ENCODE measurements at places on chromosomes 4 and X.

GRCh38 chr4:138494116-138494515 lies 252.0 kb upstream of the SLC7A11 start:
- no peak for DNase-seq

GRCh38 chr4:89070041-89070440 lies 13.1 kb upstream of the FAM13A start:
- no peak for DNase-seq

DNA sequence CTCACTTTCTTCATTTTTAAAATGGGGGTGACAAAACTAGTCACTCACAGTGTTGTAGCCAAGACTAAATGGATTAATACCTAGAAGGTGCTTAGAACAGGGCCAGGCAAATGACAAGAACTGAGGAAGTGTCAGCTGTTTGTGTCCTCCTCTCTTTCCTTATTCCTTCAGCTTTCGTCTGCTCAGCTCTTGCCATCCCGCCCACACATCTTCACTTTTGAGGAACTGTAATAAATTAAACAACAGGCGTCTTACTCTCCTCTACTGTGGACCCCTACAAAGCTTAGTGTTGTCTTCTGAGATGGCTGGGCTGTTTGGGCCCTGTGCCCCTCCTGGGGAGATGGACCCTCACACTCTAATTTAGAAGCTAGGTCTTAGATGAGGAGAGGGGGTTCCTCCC lies 2.7 kb downstream of the HPSE start:
- DNase-seq: no peak

DNA sequence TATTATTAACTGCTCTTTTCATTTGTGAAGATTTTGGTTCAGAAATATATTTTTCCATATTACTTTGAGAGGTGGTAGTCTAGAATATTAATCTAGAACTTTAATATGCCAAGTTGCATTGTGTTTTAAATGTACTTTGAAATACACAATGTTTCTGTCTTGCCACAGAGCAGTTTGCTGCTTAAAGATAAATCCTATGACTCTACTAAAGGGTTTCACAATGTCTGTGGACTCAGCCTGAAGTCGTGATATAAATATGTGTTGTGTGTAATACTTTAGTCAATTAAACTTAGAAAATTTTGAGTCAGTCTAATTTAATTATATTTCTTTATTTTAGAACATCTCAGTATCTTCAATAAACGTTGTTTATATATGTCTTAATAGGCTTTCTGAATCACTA lies 1771.7 kb upstream of the PCDH7 start:
- DNase-seq: no peak

DNA sequence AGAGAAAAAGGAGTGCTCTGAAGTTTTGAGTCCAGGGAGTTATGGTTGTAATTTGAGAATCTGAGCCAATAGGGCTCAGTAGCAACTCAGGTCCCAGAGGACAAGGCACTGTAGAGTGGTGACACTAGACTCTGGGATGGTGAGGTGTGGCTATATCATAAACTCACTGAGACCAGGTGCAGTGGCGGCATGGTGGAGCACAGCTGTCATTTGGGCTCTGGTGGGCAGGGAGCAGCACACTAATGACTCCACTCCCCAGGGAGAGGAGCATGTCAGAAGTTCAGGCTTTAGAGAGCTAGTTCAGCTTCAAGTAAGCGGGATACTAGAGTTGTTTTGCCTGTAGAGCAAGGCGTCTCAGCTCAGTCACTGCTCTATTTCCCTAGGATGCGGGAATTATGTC lies 165.4 kb upstream of the USP38 start:
- no peak for DNase-seq

GRCh38 chr4:84966382-84967242 lies at the start of gene WDFY3:
Gene WDFY3 (minus strand): TSS chr4:84966690. CDS start chr4:84860591, 106,099 bp downstream.
- no peak for DNase-seq

GRCh38 chr4:37535872-37536271 lies 150.3 kb downstream of the RELL1 start:
- DNase-seq: no peak

- DNase-seq: no peak
Observed at GRCh38 chr4:116512552-116512951, 572.8 kb downstream of the TRAM1L1 start.

- DNase-seq: no peak
Observed at GRCh38 chr4:20883231-20883630, 183.0 kb downstream of the PACRGL start.

- DNase-seq: no peak
Observed at GRCh38 chrX:126265116-126265515, 99.0 kb upstream of the DCAF12L2 start.

- DNase-seq: no peak
Observed at GRCh38 chrX:110924871-110925270, 129.3 kb upstream of the CHRDL1 start.

GRCh38 chrX:11557120-11557519 lies 108.6 kb downstream of the ARHGAP6 start:
- no peak for DNase-seq

GRCh38 chr4:8848507-8849265 lies 23.0 kb downstream of the HMX1 start:
- DNase-seq: no peak

DNA sequence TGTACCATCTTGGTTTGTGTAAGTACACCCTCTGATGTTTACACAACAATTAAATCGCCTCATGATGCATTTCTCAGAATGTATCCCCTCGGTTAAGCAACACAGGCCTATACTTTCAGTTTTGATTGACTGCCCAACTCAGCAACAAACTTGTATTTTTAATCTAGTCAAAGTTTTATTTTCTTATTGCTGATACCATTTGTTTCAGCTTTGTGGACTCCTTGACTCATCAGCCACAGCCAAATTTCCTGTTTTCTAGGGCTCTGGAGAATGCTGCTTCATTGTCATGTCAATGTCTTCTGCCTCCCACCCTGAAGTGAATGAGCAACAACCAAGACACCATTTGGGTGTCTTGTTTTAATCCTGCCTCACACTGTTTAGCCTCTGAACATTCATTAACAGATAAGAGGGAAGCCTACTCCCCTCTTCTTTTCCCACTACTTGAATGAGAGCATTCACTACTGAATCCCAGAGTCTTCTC lies 14.0 kb downstream of the BBS12 start:
- no peak for DNase-seq

GRCh38 chrX:154991039-154991438 lies 31.5 kb downstream of the F8 start:
- no peak for DNase-seq

DNA sequence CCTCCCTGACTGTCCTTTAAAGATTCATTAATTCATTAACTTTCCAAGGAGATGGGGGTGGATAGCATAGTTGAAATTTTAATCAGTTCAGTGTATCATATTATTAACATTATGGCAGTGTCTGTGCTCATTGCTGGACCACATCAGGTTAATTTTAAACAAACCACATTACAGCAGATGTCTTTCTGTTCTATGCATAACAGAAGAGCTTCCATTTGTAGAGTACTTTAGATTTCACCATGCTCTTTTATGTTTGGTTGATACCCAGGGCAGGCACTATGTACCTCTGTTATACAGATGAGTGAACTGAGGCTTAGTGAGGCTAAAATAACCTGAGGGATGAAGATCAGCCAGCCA lies 41.1 kb downstream of the AFF2 start:
- DNase-seq: no peak

DNA sequence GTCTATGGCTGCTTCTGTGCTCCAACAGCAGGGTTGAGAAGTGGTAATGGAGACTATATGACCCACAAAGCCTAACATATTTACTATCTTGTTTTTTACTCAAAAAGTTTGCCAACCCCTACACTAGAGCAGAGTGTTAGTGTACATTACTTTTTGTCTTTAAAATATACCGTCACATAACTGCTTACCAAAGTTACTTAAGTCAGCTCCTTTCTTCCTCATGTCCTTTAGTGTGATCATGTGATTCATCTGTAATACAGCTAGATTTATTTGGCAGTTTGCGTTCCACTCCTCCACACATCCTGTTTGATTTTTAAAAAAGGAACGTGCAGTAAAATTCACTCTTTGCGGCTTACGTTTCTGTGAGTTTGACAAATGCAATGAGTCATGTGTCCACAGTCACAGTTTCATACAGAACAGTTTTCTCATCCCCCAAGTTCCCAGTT lies 162.4 kb upstream of the GPRIN3 start:
- DNase-seq: no peak

DNA sequence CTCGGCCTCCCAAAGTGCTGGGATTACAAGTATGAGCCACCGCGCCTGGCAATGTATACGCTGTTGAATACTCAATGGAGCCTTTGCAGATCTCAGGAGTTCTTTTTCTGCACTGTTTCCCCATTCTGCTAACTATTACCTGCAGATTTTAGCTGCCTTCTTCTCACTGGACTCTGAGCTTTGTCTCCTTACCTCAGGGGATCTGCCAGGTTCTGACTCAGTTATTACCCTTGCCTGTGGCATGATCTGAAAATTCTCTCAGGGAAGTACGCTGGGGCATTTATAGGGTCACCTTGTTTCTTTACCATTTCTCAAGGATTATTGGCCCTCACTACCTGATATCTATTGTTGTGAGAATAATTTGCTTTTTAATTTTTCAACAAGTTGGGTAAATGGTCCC lies 56.6 kb upstream of the MAGED1 start:
- no peak for DNase-seq

GRCh38 chr4:123922847-123923246 lies 526.3 kb downstream of the SPRY1 start:
- no peak for DNase-seq

GRCh38 chrX:43450355-43450754 lies 205.7 kb upstream of the MAOA start:
- no peak for DNase-seq

DNA sequence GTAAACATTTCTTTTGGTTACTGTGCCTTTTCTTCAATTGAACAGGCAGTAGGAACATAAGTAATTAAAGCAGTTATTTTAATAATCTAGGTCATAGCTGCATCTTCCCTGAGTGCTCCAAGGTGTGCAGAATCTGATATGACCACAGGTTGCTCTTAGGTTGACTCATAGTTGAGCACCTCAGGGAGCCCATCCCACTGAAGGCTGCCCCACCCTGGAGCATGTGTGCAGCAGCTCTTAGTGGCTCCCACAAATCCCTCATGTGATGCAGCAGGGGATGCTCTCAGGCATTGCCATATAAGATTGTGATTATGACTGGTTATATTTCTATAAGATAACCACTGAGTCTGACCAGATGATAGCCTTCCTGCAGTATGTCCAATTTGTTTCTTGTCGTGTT lies 72.3 kb downstream of the ZNF518B start:
- DNase-seq: no peak

DNA sequence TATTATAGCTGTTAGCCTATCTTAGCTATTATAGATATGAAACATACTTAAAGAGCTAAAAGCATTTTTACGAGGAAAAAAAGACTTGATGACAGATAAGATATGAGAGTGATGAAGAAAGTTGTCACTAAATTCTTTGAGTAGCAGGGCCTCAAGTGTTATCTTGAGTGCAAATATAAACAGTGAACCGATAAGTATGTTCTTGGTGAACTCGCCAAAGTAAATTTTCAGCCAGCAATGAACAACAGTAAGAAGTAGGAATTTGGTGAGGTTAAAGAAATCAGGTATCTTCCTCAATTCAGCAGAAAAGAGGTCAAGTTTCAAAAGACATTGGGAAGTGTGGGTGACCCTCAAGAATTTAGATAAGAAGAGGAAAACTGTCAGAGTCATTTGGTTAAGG lies 471.8 kb upstream of the FTHL17 start:
- DNase-seq: no peak

DNA sequence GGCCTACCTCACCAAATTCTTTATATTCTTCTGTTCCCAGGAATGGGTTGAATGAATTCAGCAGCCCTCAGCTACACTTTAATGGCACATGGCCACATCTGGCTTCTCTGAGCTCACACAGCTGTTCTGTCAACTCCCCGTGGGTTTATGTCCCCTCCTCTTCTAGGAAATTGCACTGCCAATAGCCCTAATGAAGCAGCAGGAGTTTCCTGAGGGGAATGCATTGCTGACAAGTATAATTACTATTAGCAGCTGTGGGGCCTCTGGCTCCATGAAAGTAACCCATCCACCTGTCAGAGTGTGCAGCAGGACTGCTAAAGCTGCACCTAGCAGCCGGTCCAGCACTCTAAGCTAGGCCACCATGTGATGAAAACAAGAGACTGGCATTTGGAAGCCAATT lies 50.3 kb downstream of the FTHL17 start:
- DNase-seq: no peak

DNA sequence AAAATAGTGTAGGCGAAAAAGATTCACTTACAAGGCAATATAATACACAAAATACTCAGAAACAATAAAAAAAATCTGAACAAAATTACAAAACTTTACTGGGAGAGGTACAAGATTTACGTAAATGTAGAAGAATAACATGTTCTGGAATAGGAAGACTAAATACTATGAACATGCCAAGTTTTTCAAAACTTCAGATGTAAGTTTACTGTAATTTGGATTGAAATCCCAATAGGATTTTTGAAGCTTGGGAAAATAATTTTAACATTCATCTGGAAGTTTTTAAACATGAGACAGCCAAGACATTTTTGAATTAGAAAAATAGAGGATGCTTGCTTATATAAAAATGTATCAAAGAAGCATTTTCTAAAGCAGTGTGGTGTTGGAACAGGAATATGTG lies 30.5 kb upstream of the CT83 start:
- DNase-seq: no peak

- DNase-seq: no peak
Observed at GRCh38 chr4:34158878-34159277, 2085.4 kb downstream of the ARAP2 start.

GRCh38 chr4:81505726-81506125 lies 34.0 kb upstream of the RASGEF1B start:
- DNase-seq: no peak

DNA sequence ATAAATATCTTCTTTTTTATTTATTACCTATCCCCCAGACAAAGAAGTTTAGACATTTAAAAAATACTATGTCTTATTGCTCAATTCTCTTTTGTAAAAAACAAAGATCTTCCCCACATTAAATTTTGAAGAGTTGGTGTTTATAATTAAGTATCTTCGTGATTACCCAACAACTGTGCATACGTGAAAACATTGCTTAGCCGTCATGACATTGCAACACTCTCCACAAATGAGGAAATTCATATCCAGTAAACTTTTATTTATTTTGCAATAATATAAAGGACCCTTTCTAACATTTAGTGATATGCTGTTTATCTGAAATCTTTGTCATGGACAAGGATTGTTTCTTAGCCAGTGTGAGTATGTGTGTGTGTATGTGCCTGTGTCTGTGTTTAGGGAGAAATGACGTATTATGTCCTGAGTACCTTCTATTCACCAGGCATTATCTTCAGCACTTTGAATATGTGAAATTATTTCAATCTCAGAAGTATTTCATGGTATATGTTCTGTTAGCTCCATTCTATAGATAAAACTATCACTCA lies 26.1 kb upstream of the EREG start:
- DNase-seq: no peak

GRCh38 chr4:66558651-66559050 lies 888.4 kb upstream of the EPHA5 start:
- no peak for DNase-seq

DNA sequence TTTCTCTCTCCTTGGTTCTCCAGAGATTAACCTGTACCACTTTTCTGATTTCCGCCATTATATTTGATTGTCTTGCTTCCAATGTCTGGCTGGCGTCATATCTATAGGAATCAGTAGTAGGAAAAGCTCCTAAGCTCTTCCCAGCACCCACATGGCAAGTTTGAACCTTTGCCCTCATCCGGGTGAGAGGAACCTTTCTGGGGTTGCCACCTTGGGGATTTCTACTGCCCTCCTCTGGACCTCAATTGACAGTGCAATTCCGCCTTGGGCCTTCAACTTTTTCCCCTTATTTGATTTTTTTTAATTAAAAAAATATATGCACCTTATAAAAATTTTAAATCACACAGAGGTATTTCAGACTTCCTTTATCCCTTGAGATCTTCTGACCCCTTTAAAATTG lies 2.0 kb upstream of the CXorf66 start:
- DNase-seq: no peak

GRCh38 chrX:68666580-68666979 lies 19.1 kb downstream of the STARD8 start:
- no peak for DNase-seq
